ENCODE measurements at places on chromosomes 2 and 18. TPM values are rescaled to one million over a fixed set of nuclear protein-coding genes. Genes with fewer than 3 reads are reported as not detected.

Gene CXCR4
- 26.3 TPM for total RNA-seq

Gene C2orf72
- 0.14 TPM for total RNA-seq

Gene DIPK1C
- not detected for total RNA-seq

Gene CFAP53
- not detected for total RNA-seq

Gene GYPC
- total RNA-seq = 123 TPM

Gene EGR4
- total RNA-seq = not detected

Gene MAP3K19
- total RNA-seq = not detected

Gene SPP2
- not detected for total RNA-seq

Gene STAT4
- 6.6 TPM for total RNA-seq

Gene CYBRD1
- total RNA-seq = 453 TPM

Gene RUFY4
- not detected for total RNA-seq

Gene KYNU
- 1.8 TPM for total RNA-seq

Gene IL1B
- total RNA-seq = 4.0 TPM

Gene GBX2
- not detected for total RNA-seq

Gene GRB14
- total RNA-seq = 7.9 TPM

Gene SKOR2
- total RNA-seq = not detected

Gene ACKR3
- 68.9 TPM for total RNA-seq

Gene AMER3
- not detected for total RNA-seq

Gene ESCO1
- total RNA-seq = 10.3 TPM

Gene SCTR
- not detected for total RNA-seq

Gene UGT1A8
- not detected for total RNA-seq

Gene LINC00305
- not detected for total RNA-seq

Gene CCL20
- 12.1 TPM for total RNA-seq

Gene SCN3A
- 6.0 TPM for total RNA-seq

Gene FSIP2
- total RNA-seq = 1.2 TPM

Gene DSG2
- total RNA-seq = 0.81 TPM

Gene TCF4
- 178 TPM for total RNA-seq

Gene KRTCAP3
- 0.68 TPM for total RNA-seq

Gene CDKL4
- 2.6 TPM for total RNA-seq

Gene MRPL44
- total RNA-seq = 22.7 TPM

Gene MAB21L4
- not detected for total RNA-seq

Gene SH3BP4
- 32.4 TPM for total RNA-seq

Gene GAL3ST2
- 2.2 TPM for total RNA-seq

Gene CPO
- 3.0 TPM for total RNA-seq

Gene UGT1A6
- total RNA-seq = not detected

Gene NIFK
- 83.2 TPM for total RNA-seq

Measured in thoracic aorta (tissue), 2 donors.